ENCODE measurements at places on chromosomes 1 and 21.

DNA sequence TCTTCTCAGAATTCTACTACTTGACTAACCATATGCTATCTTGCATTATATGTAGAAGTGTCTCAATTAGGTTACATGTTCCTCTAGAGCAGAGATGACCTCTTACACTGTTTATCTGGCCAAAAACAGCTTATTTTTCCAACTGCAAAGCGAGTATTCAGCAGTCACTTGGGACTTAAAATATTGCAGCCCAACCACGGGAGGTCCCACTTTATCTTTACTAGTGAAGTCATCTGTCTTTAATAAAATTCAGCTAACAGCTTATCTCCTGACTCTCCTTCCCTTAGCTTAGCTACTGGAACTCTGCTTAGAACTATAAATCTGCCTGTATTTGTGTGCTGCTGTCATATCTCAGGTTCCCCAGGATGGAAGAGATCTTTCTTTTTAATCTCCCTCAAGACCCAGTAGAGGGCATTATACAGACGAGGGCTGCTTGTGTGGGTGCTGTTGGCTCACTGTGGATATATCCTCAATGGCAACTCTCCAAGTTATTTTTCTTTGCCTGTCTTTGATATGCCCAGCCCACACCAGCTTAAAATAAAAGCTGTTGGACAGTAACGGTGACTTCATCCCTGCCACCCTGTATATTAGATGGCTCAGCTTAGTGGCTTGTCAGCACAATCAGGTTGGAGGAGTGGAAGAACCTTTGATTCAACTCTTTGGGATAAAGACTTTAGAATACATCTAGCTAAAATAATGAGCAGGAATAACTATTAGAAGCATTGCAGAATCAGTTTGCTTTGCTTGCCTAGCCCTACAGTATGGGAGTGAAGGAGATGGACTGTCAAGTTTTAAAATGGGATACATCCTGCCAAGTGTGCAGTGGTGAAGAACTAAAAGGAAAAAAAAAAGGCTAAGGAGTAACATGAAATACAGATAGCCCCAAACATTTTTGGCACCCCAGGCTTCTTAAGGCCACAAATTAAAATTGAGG is 9.6 kb downstream of the ENSA start:
- no peak for DNase-seq

DNA sequence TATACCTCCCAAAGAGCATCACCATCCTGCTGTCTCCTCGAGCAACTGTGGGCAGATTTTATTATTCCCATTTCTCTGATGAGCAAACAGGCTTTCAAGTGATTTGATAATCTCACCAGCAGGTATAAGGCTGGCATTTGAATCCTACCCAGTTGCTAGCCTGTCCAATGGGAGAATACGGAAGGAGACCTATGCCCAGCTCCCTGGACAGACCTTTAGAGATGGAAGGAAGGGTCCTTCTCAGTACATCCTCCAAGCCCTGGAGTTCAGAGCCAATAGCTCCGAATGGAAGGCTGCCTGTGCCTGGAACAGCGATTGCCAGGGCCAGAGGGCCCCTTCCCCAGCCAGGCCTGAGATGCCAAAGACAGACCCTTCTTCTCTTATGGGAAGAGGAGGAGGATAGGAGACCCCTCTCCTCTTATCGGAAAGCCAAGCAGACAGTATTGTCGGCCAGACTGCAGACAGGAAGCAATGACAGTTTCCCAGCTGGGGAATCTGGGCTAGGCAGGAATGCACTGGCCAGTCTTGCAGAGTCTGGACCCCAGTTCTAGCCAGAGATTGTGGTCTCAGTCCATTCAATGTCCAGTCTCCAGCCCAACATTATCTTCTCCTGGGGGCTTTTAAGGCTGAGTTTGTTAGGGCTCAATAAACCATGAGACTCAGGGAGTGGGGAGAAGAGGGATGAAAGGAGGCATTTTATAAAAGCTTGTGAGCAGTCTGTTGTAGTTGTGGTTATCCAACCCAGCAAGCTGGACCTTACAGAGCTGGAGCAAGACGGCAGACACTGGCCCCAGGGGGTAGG is 2.0 kb downstream of the IFFO2 start:
- DNase-seq = no peak

DNA sequence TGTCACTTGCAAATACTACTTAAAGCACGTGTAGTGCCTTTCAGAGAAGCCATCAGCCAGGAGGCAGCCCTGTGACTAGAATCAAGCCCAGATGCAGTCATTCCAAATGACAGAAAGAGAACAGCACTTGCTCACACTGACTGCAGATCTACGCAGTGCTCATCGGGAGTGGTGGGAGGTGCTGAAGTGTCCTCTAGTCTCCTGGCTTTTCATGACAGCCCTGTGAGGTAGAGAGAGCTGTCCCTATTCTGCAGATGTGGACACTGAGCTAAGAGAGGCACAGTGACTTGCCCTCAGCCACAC is 62.3 kb upstream of the EDN2 start:
- DNase-seq = no peak

DNA sequence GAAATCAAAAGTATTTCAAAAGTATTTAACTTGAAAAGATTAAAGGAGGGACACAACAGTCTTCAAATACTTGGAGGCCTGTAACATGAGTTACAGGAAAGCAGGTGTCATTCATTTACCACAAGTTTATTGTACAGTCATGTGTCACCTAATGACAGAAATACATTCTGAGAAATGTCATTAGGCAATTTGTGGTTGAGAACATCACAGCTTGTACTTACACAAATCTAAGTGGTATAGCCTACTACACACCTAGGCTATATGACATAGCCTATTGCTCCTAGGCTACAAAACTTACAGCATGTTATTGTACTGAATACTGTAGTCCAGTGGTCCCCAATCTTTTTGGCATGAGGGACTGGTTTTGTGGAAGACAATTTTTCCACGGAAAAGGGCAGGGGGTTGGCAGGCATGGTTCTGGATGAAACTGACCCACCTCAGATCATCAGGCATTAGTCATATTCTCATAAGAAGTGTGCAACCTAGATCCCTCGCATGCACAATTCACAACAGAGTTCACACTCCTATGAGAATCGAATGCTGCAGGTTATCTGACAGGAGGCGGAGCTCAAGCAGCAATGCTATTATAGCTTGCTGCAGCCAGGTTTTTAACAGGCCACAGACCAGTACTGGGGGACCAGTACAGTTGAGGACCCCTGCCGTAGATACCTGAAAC is 25.0 kb upstream of the PHTF1 start:
- no peak for DNase-seq

- no peak for DNase-seq
These were observed 126.7 kb downstream of the SIM2 start for GRCh38 chr21:36825658-36826057.

- no peak for DNase-seq
These were observed 126.8 kb downstream of the HIVEP3 start for GRCh38 chr1:41791667-41792484.

DNA sequence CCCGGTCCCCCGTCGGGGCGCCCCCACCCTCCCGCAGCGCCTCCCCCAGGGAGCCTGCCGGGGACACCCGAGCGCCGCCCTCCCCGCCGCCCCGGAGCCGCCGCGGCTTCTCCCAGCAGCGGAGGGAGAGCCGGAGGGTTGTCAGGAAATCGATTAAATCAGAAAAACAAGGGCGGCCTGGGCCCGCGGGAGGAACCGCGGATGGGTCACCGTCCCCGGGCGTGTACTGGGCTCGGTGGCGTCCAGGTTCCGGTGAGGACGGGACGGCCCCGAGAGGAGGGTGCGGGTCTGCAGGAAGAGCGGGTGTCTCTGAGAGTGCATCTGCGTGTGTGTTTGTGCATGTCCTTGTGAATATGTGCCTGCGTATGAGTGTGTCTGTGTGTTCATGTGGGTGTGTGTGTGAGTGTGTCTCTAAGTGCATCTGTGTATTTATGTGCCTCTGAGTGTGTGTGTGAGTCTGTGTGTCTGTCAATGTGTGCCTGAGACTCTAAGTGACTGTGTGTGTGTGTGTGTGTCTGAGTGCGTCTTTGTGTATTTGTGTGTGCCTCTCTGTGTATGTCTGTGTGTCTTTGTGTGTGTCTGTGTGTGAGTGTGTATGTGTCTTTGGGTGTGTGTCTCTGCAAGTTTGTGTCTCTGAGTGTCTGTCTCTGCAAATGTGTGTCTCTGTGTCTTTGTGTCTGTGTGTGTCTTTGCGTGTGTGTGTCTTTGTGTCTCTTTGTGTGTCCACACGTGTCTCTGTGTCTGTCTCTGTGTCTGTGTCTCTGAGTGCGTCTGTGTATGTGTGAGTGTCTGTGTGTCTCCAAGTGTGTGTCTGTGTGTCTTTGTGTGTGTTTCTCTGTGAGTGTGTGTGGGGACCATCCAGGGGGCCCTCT is 1.1 kb downstream of the SPSB1 start:
- DNase-seq = no peak

GRCh38 chr21:37783016-37783415 is 133.2 kb downstream of the KCNJ6 start:
- no peak for DNase-seq

GRCh38 chr1:41802532-41803501 is 115.9 kb downstream of the HIVEP3 start:
- no peak for DNase-seq

GRCh38 chr1:46183926-46184557 is 7.8 kb upstream of the P3R3URF start:
- no peak for DNase-seq

- no peak for DNase-seq
These were observed 36.9 kb downstream of the CDK18 start for GRCh38 chr1:205541161-205541886.

- DNase-seq = no peak
These were observed 3.8 kb upstream of the FAM20B start for GRCh38 chr1:179021873-179022272.

DNA sequence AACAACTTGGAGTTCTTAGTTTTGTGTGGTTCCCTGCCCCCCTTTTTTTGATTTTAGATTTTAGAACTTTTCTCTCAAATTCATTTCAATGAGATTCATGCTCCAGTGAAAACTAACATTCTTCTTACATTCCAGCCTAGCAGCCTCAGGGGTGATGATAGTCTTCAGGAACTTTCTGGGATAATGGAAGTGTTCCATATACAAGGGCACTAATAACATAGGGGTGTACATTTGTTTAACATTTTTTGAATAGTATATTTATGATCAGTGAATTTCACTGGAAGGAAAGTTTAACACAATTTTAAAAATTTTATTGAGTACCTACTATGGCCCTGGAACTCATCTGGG is 61.4 kb upstream of the ZNF648 start:
- no peak for DNase-seq

GRCh38 chr1:5880630-5881405 is 111.4 kb downstream of the NPHP4 start:
- no peak for DNase-seq

DNA sequence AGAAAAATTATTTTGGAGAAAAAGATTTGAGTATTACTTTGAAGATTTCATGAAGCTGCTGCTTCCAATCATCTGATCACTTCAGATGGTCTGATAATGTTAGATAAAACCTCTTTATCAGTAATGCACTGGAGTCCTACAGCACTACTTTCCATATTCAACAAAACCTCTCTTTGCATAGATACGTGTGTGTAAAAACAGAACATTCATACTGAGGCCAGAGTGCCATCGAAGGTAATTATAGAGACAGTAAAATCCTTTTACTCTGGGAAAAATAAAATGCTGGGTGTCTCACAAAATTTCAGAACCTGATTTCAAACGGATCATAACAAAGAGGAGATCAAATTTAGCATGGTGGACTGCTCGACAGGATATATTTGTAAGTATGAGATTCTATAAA is at the start of gene RGS13:
Gene RGS13 (plus strand): TSS at position 209 of the 400 bp plus-strand sequence. CDS start 8,188 bp downstream, outside the sequence.
- DNase-seq = no peak

DNA sequence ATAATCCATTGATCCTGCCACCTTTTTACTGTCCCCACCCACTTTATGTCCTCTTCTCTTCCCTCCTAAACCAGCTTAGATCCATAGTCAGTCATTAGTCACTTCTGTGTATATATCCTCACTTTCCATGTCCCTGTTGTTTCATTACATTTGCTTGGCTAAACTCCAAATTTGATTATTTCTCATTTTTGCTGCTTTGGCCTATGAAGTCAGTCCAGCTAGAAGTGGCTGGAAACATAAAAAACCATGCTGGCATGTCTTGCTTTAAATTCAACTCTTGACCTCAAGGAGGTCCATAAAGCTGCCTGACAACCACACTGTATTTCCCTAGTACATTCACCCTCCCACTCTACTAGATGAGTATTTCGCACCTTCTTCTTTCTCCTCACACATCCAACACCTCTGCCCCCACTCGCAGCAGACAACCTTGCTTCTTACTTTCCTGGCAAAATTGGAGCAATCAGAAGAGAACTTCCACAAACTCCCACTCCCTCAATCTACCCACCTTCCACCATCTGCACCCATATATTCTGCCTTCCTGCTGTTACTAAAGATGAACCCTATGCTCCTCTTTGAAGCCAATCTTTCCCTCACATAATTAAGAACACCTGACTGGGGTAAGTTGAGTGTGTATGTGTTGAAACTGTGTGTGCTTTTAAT is 72.1 kb downstream of the ZNF648 start:
- no peak for DNase-seq

GRCh38 chr1:90210633-90211491 is 216.0 kb downstream of the ZNF326 start:
- no peak for DNase-seq

DNA sequence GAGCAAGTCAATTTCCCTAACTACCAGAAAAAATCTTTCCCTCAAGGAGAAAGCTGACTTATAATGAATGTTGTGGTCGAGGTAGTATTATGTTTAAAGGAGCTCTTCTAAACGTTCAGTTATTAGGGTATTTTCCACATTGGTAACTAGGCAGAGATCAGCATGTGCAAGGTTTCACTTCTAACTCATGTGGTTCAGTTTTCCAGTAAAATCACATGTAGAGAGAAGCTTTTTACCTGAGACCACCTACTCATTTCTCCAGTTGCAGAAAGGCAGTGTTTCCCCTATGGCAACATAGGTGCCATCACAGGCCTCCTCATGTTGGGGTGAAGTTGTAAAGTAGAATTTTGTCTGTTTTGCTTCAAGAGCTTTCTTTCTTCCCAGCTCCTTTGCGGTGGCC is 23.7 kb downstream of the IL23R start:
- no peak for DNase-seq

DNA sequence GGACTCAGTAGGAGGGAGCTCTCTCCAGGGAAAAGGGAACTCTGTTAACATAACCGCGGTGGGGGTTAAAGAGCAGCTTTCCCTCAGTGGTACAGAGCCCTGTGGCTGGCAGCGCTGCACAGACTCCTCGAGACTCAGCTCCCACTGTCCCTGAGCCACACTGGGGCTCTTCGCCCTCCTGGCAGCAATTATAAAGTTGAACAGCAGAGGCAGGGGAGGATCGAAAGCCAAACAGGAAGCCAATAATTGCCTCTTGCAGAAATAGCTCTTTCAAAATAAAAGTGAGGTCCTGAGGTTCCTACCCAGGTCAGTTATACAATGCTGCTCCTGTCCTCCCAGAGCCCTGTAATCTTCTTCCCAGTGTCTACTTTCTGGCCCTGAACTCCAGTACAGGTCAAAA is 77.0 kb downstream of the FAM78B start:
- no peak for DNase-seq
